DMS153 (cell line): ENCODE measurements at places on chromosomes 1 and 21.

DNA sequence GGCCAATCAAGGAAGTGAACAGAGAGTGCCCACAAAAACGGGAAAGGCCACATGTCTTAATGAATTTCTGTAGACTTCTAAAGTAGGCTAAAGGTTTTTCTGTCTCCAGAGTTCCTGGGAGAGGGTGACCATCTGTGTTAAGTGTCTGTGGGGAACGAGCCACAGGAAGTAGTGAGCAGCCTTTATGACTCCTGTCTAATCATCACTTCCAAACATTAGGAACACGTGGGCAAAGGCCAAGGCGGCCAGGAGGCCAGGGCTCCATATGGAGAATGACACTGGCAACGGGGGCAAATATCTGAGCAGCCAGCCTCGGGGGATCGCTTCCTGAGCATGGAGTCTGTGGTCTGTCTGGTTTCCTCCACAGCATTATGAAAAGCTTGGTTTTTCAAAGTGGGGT, 7.1 kb downstream of the FAM89A start:
- DNase-seq = no peak

GRCh38 chr1:32073299-32074229, 825 bp downstream of the TMEM39B start:
- no peak for DNase-seq

DNA sequence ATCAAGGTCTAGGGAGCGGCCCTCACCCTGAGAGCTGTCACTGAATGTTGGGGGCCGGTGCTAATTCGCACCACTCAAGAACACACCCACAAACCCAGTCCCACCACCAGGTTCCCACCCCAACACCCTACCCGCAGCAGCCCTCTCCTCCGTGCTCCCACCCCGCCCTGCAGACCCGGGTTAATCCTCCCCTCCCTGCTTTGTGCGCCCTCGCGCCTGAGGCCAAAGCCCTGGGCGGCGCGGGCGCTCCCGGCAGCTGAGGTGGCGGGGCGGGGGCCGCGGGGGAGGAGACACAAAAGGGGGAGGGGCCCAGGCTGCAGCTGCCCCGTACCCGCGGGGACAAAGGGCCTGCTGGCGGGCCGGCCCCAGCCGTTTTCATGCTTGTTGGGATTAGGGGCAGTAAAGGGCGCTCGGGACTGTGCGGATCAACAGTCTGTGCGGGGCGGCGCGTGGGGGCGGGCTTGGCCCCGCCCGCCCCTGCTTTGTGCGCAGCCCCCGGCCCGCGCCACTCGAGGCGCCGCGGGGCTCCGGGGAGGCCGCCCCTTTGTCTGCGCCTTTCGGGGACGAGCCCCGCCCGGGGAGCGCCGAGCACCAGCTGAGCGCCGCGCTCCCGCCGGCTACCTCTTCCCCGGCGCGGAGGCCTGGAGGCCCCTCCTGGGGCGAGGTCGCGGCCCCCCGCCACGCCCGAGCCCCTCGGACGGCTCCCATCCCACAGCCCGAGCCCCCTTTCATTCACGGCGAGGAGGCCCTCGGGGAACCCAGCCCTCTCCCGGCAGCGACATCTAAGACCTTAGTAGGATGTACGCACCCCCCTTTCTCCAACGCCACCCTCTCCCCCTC, 10.9 kb downstream of the C1orf216 start:
- peak; percentile 68 for DNase-seq

DNA sequence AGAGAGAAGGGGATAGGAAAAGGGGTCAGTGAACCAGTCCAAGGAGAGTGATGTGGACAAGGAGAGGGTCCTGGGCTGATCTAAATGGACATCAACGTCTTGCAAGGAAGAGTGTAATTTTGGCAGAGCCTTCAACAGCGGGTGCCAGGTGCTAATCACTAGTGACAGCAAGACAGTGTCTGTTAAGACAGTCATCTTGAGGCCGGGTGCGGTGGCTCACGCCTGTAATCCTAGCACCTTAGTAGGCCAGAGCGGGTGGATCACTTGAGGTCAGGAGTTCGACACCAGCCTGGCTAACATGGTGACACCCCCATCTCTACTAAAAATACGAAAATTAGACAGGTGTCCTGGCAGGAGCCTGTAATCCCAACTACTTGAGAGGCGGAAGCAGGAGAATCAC, 12.2 kb upstream of the PADI6 start:
- no peak for DNase-seq

DNA sequence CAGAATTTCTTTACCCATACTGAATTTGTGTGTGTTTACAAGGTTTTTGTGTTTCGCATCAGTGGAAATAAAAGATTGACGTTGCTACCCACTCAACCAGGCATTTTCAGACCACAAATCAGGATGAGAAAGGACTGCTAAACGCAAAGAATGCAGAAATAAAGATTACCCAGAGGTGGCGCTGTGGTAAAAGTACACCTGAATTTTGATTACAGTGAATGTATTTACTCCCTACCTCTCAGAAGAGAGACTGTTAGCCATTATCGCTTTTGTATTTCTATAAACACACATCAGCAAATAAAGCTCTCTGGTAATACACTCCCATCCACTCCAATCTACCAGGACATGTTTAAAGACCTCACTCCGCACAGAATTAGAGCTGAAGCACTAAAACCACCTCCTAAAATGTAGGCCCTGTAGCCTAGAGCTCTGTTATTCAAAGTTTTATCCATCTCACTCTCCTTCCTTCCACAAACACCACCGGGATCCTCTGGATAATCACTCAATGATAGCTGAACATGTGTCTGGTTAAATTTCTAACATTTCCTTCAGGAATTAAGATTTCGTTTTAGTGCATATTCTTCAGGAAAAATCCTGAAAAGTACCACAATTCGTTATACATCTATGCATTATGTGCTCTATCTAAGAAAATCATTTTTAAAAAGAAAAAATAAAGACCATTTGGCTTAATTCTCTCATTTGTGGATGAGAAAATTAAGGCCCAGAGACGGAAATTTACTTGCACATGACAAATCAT, 2.5 kb upstream of the LMO4 start:
- peak; percentile 80 for DNase-seq

DNA sequence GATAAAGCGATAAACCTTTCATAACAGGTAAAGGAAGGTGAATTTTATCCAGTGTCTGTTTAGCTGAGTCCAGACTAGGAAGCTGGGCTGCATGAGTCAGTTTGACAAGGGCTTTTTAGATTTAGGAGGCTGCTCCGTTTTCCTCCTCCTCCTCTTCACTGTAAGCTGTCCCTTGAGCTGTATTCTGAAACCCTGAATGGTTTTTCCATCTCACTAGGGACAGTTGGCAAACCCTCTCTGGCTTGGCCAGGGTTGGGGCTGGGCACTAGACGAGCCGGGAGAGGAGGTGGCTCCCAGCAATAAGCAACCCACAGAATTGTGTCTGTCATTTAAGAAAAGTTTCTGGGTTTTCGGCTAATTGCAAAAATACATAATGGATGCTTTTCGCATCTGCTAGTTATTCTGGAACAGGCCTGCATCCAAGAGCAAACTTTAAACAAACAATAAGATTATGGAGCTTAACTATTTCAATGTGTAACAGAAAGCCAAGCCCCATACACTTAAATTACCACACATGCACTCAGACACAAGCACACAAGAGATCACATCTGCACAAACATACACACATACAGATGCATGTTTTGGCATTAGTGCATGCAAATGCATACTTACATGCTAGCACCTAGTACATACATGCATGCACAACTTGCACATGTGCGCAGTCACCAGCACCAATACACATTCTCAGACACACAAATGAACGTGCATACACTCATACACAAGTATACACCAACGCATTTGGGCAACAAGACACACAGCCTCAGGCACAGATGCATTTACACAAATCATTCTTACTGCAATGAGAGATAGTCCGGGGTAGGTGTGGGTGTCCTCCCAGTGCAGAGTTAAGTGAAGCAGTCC, 27.8 kb upstream of the FOXE3 start:
- no peak for DNase-seq

GRCh38 chr1:24961334-24961733, 31.3 kb upstream of the RUNX3 start:
- DNase-seq = no peak

GRCh38 chr1:165717918-165718515, 19.7 kb upstream of the ALDH9A1 start:
- DNase-seq = peak; percentile 47

DNA sequence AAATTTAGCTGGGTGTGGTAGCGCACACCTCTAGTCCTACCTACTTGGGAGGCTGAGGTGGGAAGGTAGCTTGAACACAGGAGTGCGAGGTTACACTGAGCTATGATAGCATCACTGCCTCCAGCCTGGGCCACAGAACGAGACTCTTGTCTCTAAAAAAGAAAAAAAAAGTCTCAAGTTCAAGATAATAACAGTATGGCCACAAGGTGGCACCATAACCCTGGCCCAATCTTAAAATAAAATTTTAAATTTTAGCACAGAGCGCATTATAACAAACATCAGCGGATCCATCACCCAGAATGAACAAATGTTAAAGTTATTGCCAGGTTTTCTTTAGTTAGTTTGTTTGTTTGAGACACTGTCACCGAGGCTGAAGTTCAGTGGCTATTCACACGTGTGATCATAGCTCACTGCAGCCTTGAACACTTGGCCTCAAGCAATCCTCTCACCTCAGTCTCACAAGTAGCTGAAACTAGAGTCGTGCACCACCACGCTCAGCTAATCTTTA, 2.9 kb upstream of the HTR6 start:
- no peak for DNase-seq

DNA sequence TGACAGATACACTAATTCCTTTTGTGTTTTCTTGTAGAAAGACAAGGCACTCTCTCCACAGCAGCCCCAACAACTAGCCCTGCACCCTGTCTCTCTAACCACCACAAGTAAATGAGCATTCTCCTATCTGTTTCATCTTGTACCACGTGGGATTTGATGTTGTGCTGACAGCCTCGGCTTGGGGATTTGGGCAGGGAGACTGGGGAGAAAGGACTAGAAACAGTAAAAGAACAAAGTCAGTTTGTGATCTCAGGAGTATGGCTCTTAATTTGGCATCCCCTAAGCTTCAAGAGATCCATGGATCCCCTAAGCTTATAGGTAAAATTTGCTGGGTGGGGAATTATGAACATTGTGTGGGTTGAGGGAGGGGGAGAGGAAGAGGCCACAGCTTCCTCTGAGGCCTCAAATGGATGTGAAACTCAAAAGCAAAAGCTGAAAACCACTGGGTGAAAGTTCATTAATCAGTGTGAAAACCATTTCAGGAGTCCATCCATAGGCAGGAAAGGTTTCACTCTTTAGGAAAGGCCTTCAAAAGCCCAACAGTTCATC, 3.1 kb downstream of the C1orf162 start:
- no peak for DNase-seq

GRCh38 chr21:32425628-32426027, 13.1 kb downstream of the EVA1C start:
- no peak for DNase-seq

- no peak for DNase-seq
These were observed 37.0 kb downstream of the SPAG17 start for GRCh38 chr1:118148034-118148433.

GRCh38 chr1:183636334-183636682, 725 bp upstream of the ARPC5 start:
- DNase-seq = peak; percentile 45

DNA sequence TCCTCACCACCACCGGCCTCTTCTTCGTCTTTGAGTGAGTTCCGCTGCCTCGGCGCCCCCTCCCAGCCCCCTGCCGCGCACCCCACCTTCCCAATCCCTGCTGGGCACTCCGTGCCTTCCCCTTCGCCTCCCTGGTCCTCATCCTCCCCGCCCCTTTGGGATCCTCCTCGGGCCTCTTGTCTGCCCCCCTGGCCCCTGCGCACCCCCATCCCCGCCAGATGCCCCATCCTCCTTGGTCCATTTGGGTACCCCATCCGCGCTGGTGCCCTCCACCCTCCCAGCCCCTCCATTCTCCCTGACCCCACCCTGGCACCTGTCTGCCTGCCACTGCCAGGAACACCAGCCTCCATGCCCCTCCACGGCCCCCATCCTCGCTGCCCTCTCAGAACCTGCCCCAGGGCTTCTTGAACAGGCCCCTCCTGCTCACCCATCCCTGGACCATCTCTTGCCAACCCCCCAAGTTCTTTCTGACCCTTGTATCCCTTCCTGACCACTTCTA, 667 bp downstream of the ZDHHC18 start:
- DNase-seq = no peak

- DNase-seq = no peak
These were observed 4.4 kb downstream of the DVL1 start for GRCh38 chr1:1344655-1345361.

- no peak for DNase-seq
These were observed at the start of gene FAAP20 for GRCh38 chr1:2194319-2194897. TSS of gene FAAP20 (minus strand) at chr1:2194772. CDS start at chr1:2194749, 23 bp downstream.

DNA sequence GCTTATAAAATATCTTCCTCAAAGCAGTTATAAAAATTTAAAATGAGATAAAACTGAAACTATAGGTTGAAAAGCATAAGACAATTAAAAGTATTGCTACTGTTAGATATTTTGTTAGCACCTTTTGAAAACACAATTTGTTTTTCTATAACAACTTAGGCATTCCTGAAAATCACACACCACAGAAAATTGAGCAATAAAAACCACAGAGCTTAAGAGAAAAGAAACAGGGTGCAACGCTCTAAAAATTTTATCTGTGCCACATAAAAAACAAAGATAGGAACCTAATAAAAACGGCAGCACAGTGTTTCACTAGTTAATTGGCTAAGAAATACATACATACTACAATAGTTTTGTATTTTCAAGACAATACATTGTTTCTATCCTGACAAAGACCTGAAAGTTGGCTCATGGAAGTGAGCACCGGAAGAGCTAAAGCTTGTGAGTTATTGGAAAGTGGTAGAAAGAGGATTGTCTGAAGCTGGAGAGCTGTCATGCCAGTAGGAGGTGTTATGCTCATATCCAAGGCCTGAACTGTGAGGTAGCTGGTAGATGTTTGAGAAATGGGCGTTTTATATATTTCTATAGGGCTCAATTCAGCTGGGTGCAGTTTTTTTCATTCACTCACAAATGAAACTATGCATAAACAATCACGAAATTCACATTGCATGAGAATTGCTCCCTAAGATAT, 45.8 kb downstream of the RGS7 start:
- no peak for DNase-seq

- no peak for DNase-seq
These were observed 263.1 kb upstream of the CHRM3 start for GRCh38 chr1:239123260-239123659.

- DNase-seq = no peak
These were observed 55.5 kb downstream of the MORN1 start for GRCh38 chr1:2335721-2336455.

- DNase-seq = peak; percentile 51
These were observed 73.1 kb upstream of the LRRN2 start for GRCh38 chr1:204758601-204759000.

- no peak for DNase-seq
These were observed 4.1 kb upstream of the EVA1B start for GRCh38 chr1:36327421-36328087.

GRCh38 chr1:43511394-43511793, 19.3 kb upstream of the PTPRF start:
- no peak for DNase-seq
